ENCODE measurements at places on chromosomes 2 and 18. TPM values are rescaled to one million over a fixed set of nuclear protein-coding genes. Genes with fewer than 3 reads are reported as not detected.

DYNAP gene
- not detected for total RNA-seq

EPB41L3 gene
- 0.31 TPM for total RNA-seq

HOXD11 gene
- total RNA-seq = 7.5 TPM

TTR gene
- total RNA-seq = not detected

DYSF gene
- 0.50 TPM for total RNA-seq

FASTKD2 gene
- 34.4 TPM for total RNA-seq

GALR1 gene
- not detected for total RNA-seq
